Foreskin melanocyte (primary cell): ENCODE measurements at places on chromosomes 16 and 17.

DNA sequence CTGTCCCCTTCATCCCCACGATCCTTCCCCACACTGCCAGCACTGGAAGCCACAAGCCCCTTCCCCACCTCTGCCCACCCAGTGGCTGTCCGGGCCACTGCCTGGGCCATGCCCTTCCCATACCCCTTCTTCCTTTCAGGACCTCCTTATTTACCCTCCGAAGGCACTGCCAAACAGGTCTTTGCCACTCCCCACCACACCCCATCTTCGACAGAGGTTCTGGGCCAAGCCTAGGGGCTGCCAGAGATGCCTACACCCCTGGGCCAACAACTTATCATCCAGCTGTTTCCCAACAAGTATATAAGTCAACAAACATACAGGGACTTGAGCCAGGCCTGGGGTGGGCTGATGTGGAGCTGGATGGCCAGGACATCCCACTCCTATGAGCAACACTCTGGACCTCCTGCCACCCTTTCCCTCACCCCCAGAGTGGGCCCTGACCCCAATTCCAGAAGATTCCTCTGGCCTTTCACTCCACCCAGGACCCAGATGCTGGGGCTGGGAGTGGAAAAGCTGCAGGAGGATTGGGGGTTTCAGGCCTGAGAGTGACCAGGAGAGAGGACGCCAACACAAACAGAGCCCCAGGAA is 1.5 kb upstream of the PPP1R1B start:
- DNase-seq = no peak

DNA sequence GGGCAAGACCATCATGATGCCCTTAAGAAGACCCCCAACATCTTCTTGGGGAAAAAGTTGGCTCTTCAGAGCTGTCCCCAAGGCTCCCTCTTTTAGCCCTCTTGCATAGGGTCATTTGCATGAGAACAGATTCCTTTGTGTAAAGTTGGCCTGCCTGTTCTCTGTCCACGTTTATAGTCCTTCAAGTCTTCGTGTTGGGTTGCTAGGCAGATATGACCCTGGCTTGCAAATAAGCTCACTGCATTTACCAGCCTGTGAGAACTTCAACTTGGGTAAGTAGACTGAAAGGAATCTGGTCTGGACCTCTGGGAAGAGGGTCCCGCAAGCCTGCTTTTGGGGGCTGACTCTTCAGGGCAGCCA is 2.9 kb downstream of the ARSG start:
- DNase-seq = no peak

GRCh38 chr17:42212382-42212781 is 18.1 kb upstream of the GHDC start:
- DNase-seq = no peak

DNA sequence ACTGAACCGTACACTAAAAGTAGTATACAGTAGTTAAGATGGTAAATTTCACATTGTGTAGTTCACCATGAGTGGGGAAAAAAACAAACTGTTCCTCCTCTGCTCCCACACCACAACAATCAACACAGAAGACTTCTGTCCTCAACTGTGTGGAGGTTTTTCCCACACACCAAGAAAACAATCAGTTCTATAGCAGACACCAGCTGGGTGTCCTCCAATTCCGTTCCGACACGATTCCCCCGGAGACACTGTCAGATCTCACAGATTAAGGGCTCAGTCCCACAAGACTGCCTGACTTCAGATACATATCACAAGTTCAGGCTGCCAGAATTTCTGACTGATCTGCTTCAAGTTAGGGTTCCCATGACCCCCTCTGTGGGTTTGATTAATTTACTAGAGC is 31.8 kb downstream of the BBS2 start:
- peak; percentile 11 for DNase-seq

DNA sequence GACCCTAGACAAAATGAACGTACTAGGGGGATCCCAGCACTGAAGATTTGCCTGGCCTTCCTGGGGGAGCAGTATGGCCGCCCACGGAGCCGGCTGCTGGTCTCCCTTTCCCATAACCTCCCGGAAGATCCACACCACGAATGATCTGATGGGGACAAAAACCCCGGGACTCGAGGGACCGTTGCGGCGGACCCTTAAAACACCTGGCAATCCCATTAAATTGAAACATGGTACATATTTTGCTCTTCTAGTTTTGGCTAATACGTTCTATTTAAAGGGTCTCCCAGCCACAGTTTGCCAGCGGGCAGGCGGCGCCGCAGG is 45.2 kb upstream of the LCMT1 start:
- DNase-seq = no peak

GRCh38 chr16:67731071-67731752 is 12.1 kb upstream of the GFOD2 start:
- DNase-seq = no peak

GRCh38 chr17:34758316-34758715 is 178.9 kb downstream of the TMEM132E start:
- no peak for DNase-seq

DNA sequence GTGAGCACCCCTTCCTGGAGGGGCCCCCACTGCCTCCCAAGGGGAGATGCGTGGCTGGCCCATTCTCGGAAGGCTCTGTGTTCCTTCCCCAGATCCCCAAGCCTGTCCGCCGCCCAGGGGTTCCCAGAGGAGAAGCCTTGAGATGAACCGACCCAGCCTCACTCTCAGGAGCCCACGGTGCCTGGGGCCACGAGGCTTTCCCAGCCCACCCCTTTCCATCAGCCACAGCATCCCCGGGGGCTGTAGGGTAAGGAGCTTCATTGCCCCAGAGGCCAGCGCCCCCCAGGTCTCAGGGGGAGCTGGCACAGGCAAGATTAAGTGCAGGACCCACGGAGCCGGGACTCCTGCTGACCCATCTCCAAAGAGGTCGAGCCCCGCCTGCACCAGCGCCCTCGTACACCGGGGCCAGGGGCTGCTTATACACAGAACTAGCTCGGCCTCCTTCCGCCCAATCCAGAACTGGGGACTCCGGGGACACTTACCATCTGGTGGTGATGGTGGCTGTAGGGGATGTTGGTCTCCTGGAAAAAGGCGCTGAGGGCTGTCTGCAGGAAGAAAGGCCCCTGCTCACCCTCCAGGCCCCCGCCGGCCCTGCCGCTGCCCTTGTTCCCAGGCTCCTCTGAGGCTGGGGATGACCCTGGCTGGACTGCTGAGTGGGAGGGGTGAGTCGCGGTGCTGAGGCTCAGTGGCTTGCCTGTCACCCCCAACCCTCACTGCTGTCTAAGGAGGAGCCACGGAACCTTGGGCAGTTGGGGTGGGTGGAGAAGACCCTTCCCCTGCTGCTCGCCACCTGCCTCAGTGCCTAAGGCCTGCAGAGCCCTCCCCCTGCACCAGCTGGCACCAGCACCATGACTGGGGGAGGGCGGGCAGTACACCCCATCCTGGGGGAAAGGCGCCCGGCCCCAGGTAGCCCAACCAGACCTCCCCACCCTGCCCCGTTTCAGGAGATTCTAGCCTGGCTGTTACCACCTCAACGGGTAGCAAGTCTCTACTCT is 4.4 kb downstream of the UBALD1 start:
- DNase-seq = no peak

- DNase-seq = peak; percentile 73
Observed at GRCh38 chr16:2919511-2920255, 8.0 kb downstream of the FLYWCH1 start.

- peak; percentile 48 for DNase-seq
Observed at GRCh38 chr16:20906341-20907255, 6.0 kb downstream of the LYRM1 start.

GRCh38 chr16:88013091-88013609 is 61.9 kb downstream of the BANP start:
- no peak for DNase-seq

DNA sequence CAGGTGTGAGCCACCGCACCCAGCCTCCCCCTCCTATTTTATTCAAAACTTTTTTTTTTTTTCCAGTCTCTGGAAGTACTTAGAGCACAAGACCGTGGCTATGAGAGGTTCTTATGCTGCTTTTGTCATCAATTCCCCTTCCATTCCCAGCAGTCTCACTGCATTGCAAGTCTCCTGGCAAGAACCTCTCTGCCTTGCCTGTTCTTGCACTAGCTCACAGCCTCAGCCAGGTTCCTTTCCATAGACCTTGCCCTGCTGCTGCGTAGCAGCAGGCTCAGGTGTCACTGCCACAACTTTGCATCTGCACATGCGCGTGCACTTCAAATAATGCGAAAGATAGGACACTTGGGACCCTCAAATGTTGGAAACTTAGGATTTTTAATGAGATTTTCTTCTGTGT is 15.6 kb downstream of the ATP6V0A1 start:
- no peak for DNase-seq

GRCh38 chr17:32564325-32564724 is 77.5 kb downstream of the CDK5R1 start:
- no peak for DNase-seq

GRCh38 chr17:48236681-48237134 is 129.1 kb downstream of the SNX11 start:
- no peak for DNase-seq

GRCh38 chr17:67377488-67378453 is 690 bp downstream of the PITPNC1 start:
- no peak for DNase-seq

DNA sequence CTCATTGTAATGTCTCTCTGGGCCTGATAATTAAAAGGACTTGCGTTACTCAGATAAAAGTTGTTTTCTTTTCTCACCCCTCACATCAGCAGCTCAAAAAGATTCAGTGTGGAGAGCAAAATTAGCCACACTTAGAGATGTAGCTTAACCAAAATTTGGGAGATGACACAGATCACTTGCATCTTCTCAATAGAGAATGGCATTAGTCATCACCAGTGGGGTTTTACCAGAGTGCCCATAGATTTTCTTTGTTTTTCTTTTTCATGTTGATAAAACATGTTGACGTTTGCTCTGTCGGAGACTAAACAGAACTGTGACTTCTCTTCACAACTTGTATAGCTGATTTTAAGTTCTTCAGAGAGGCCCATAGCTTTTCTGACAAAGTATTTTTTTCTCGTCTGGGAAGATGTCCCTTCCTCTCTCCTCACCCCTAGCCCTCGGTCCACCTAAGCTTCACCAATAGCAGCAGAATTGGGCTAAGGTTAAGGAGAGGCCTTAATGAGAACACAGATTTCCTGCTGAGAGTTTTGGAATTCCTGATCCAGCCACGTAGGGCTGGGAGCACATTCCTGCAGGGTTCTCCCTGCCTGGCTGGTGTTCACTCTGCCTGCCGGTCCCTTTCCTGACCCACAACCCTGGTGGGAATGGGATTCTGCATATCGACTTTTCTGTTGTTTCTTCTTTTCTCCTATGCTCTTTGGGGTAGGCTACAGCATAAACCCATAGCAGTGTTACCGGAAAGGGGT is 92.6 kb downstream of the CACNG3 start:
- DNase-seq = no peak

GRCh38 chr17:12603566-12603965 is 62.1 kb upstream of the MYOCD start:
- no peak for DNase-seq

DNA sequence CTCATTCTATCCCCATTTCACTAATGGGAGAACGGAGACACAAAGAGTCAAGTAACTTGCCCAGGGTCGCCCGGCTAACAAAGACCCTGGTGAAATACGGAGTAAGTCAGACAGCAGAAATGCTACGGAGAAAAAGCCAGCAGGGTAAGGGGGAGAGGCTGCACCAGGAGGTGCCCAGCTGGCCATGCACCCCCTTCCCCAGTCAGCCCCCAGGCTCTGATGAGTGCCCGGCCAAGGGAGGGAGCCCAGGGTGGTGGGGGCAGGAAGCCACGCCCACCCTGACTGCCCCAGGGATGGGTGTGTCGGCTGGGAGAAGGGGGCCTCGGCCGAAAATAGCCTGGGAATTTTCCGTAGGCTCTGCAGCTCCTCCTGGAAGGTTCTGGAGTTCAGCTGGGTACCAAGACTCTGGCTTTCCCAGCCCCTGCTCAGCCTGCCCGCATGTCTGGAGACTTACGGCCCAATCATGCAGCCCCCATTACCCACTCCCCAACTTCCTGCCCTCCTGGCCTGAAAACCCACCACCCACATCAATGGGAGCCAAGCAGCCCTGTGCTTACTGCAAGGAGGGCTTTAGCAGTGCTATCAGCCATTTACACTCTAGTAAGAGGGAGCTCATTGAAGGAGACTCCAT is 4.2 kb downstream of the CARHSP1 start:
- no peak for DNase-seq

DNA sequence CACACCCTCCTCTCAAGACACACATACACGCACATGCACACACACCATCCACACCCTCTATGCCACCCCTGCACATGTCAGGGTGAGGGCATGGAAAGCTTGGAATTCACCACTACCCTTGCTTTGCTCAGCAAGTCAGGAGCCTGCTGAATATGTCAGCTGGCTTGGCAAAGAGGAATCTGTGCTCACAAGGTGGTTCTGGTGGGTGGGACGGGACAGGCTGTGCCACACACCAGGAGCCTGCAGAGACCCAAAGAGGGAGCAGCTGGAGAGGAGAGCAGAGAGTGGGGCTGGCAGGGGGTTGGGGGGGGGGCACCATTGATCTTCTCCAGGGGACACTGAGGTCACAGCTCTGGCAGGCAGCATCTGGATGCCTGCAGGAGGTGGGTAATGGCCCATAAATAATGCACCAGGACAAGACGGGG is 48.7 kb upstream of the NDRG4 start:
- no peak for DNase-seq

DNA sequence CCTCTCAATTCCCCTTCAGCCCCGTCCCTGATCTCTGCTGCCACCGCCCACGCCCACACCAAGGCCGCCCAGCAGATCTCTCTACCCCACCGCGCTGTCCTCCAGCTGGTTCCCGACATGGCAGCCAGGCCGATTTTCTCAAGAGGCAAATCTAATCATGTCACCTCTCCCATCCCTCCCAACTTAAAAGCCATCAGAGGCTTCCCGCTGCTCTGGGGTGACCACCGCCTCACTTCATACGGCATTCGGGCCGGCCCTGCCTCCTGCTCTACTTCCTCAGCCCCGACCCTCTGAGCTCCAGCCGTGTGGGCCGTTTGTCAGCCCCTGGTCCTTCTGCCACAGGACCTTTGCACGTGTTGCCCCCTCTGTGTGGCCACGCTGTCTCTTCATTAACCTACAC is 63.2 kb downstream of the RPH3AL start:
- no peak for DNase-seq

DNA sequence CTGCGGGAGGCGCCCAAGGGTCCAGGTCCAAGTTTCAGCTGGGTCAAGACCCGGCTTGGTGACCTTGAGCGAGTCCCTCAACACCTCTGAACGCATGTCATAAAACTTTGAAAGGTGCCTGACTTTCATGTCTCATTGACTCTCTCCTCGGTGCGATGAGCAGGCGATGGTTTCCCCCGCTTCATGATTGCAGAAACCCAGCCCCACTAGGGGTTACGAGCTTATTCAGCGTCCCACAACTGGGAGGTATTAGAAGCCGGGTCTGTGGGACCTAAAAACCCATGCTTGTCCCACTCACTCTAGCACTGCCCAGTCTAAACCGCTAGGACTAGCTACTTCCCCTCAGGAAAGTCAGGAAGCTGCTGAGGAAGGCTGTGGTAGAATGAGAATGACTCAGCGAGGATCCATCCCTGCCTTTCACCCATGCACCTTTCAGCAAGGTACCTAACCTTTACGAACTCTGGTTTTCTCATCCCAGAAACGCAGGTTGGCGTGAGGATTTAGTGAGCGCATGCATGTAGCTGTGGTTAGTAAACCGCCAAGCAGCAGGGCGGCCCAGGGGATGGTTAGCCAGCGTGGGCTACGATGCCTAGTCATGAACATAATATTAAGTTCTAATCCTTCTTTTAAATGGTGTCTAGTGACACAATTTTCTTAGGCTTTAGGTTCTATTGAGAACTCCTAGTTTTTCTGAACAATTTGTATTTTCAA is 26.2 kb upstream of the RFFL start:
- DNase-seq = no peak
